ENCODE measurements at places on chromosomes 12 and 14. TPM values are rescaled to one million over a fixed set of nuclear protein-coding genes. Genes with fewer than 3 reads are reported as not detected.

Gene PIWIL1
- total RNA-seq: 0.08 TPM

Gene RABGGTA
- 18.9 TPM for total RNA-seq

Gene MAP1LC3B2
- 0.41 TPM for total RNA-seq

Gene OR4M1
- total RNA-seq: 0.87 TPM

Gene WDHD1
- 18.6 TPM for total RNA-seq

Measured in H4 (cell line).